ENCODE measurements at places on chromosomes 4 and X. TPM values are rescaled to one million over a fixed set of nuclear protein-coding genes. Genes with fewer than 3 reads are reported as not detected.

PDE6B gene
- 5.1 TPM for total RNA-seq

RAB33A gene
- 4.1 TPM for total RNA-seq

LARP7 gene
- 36.8 TPM for total RNA-seq

MAGEB1 gene
- not detected for total RNA-seq

- H3K27me3 ChIP-seq = peaks cover 2% of the 10 kb centered on the region
- no peak overlapping the region for H3K4me3 ChIP-seq
- H3K36me3 ChIP-seq = no peaks in the 10 kb centered on the region
- H3K27ac ChIP-seq = no peak overlapping the region
- peaks cover 5% of the 10 kb centered on the region for H3K4me1 ChIP-seq
- DNase-seq = no peak
These were observed 69.5 kb downstream of the ANAPC4 start for GRCh38 chr4:25446611-25447010.

DNA sequence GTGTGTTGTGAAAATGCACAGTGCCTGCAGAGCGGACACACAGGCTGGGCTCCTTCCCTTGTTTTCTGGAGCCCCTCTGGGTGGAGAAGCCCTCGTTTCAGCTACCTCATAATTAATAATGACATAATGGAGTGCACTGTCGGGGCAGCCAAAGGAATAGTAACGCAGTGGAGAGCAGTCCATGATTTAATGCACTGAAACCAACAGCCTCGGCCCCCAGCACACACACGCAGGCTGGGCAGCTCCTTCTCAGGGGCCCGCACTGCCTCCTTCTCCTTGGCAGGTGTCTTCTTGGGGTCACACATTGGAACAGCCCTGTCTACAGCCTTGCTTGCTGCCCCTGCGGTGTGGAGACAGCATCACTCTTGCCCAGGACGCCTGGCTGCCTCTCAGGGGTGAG lies 89.2 kb downstream of the DCTD start:
- H3K4me3 ChIP-seq = no peak overlapping the region
- H3K4me1 ChIP-seq = no peaks in the 10 kb centered on the region
- no peak for DNase-seq

DNA sequence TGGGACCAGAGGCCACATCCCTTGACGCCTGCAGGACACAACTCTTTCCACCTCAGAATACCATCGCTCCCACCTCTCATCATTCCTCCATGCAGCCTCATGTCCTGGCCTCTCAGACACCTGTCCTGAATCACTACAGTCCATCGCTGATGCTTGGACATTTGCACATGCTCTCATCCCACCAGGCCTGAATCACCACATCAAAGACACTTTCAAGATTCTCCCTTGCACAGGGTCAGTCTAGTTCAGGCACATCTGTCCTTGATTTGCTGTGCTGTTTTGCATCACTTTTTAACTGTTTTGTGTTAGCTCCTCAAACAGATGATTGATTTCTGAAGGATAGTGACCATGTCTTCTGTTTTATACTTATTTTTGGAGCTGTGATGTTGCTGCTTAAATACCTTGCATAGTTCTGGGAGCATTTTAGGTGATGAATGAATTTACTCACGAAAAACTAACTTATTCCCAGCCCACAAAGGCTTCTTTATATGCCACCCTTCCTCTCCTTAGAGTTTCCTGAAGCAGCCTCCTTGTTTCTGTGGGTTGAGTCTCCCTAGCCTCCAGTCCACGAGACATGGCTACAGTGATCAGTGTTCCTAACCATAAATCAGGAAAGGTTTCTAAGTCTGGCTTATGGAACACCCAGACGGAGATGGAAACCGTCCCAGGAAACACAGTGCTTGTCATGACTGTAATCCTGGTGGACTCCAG lies 2.6 kb downstream of the FAM114A1 start:
- H3K27me3 ChIP-seq = peaks cover 7% of the 10 kb centered on the region
- no peak overlapping the region for H3K27ac ChIP-seq
- H3K4me3 ChIP-seq = no peak overlapping the region
- no peaks in the 10 kb centered on the region for H3K36me3 ChIP-seq
- DNase-seq = no peak

GRCh38 chr4:83617371-83618035 lies 81.6 kb downstream of the GPAT3 start:
- H3K36me3 ChIP-seq = peaks cover 21% of the 10 kb centered on the region
- no peak overlapping the region for H3K4me3 ChIP-seq
- no peak for DNase-seq
- H3K4me1 ChIP-seq = peaks cover 29% of the 10 kb centered on the region

DNA sequence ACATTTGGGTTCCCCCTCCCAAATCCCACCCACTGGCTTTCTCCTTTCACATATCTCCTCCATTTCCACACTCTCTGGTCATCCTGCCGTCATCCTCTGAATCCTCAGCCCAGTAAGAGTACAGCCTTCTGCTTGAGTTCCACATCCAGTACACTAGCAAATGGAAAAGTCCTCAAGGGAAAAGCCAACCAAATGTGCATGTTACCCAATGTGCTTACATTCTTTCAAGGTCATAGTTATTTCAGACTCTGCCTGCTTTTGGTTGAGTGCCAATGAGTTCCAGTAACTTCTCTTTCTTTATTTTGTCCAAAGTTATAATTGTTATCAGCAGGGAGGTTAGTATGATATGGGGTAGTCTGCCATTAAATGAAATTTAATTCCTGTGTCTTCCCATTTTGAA lies 78.1 kb downstream of the SRPX start:
- peaks cover 6% of the 10 kb centered on the region for H3K4me1 ChIP-seq
- H3K4me3 ChIP-seq = no peak overlapping the region
- DNase-seq = no peak
- no peaks in the 10 kb centered on the region for H3K27me3 ChIP-seq

DNA sequence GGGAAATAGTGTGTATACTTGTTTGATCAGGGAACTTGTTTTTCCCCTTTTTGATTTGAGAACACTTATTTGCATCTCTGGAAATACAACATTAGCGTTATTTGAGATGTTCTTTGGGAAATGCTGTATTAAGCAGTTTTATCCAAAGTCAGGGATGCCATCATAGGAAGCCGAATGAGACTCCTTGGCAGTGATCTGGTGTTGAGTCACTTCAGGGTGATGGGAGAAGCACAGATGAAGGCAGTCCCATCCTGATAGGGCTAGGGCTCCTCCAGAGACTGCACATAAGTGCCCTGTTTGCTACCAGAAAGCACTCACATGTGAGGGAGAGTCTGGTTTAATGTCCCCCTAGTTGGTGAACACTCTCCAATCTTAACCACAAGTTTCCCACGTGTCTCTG lies 62.3 kb downstream of the IL1RAPL1 start:
- no peak for DNase-seq
- H3K27me3 ChIP-seq = no peaks in the 10 kb centered on the region
- no peak overlapping the region for H3K27ac ChIP-seq
- H3K36me3 ChIP-seq = no peaks in the 10 kb centered on the region
- H3K4me1 ChIP-seq = no peaks in the 10 kb centered on the region

- peaks cover 13% of the 10 kb centered on the region for H3K36me3 ChIP-seq
- no peak overlapping the region for H3K27ac ChIP-seq
- H3K4me3 ChIP-seq = no peak overlapping the region
- peaks cover 10% of the 10 kb centered on the region for H3K27me3 ChIP-seq
- peak; percentile 69 for DNase-seq
- H3K4me1 ChIP-seq = peaks cover 20% of the 10 kb centered on the region
These were observed 811 bp downstream of the ANKRD50 start for GRCh38 chr4:124711471-124712371.

DNA sequence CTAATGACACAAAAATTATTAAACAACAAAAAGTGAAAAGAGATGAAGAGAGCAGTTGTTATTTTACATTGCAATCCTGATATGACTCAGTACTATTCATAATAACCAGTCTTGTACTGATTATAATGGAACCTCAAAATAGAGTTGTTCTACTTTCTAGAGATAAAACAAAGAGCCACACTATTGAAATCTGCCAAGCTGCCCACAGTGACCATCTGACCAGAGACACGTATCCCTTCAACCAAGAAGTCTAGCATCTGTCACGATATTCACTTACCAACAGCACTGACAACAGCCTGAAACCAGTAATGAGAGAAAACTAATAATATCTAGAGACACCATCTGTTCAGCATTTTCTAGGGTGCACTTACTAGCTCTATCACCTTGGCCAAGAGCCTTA lies 466.7 kb downstream of the NKX6-1 start:
- no peak overlapping the region for H3K27ac ChIP-seq
- no peaks in the 10 kb centered on the region for H3K36me3 ChIP-seq
- no peaks in the 10 kb centered on the region for H3K27me3 ChIP-seq
- H3K4me3 ChIP-seq = no peak overlapping the region
- no peak for DNase-seq
